ENCODE measurements at places on chromosomes 1 and 21. TPM values are rescaled to one million over a fixed set of nuclear protein-coding genes. Genes with fewer than 3 reads are reported as not detected.

DNA sequence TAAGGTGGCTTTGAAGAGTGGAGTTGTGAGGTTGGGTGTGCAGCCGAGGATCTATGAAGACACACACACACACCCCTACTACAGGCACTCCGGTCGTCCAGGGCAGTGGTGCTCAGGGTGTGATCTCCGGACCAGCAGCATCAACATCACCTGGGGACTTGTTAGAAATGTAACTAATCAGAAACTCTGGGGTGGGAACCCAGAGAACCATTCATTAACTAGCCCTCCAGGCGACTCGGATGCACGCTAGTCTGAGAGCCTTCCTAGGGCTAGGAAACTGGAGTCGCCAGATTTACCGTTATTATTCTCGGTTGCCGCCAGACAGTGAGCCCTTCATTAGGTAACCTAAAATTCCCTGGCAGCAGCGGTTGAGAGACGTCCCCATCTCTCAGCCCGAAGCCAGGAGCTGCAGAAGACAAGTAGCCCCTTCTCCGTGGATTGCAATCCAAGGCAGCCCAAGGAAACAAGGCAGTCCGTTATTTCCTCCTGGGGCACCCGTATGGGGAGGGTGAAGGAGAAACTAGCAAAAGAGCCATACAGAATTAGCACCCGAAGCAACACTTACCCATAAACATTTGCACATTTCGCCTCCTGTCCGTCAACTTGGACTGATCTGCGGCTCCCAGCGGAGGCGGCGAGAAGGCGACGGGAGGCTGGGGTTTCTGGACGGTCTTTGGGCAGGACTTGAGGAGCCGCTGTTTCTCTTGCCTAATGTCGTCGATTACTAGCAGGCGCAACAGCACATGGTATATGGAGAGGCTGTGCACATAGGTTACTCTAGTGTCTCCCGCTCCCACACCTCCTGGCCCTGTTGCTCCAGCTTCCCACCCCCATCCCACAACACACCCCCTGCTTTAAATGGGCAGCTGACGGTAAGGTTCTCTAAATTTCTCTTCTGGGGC is 2.9 kb upstream of the CCN1 start:
- peak; percentile 38 for DNase-seq

MPC2 gene
- total RNA-seq = 64.1 TPM

DNA sequence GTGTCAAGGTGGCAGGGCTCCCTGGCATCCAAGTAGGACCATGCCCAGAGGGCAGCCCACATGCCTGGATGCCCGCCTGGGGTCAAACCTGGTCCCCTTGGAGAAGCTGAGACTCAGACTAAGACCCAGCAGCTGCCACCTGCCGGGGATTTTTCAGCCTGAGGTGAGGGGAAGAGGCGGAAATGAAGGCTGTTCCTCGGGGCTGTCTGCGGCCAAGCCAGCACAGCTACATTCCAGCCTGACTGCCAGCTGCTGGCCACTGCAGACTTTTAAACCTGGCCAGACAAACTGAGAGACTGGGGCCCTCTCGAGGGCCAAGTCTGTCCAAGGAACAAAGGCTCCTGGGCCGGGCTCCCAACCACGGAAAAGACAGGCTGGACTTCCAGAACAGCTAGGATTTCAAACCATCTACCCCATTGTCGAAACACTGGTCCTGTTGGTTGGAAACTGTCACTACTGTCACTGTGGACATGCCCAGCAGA is 21.9 kb upstream of the PLEKHG5 start:
- DNase-seq = no peak

ERVH48-1 gene
- total RNA-seq = 0.55 TPM

- DNase-seq = no peak
Observed at GRCh38 chr1:232036181-232036933, 409.8 kb downstream of the DISC1 start.

DNA sequence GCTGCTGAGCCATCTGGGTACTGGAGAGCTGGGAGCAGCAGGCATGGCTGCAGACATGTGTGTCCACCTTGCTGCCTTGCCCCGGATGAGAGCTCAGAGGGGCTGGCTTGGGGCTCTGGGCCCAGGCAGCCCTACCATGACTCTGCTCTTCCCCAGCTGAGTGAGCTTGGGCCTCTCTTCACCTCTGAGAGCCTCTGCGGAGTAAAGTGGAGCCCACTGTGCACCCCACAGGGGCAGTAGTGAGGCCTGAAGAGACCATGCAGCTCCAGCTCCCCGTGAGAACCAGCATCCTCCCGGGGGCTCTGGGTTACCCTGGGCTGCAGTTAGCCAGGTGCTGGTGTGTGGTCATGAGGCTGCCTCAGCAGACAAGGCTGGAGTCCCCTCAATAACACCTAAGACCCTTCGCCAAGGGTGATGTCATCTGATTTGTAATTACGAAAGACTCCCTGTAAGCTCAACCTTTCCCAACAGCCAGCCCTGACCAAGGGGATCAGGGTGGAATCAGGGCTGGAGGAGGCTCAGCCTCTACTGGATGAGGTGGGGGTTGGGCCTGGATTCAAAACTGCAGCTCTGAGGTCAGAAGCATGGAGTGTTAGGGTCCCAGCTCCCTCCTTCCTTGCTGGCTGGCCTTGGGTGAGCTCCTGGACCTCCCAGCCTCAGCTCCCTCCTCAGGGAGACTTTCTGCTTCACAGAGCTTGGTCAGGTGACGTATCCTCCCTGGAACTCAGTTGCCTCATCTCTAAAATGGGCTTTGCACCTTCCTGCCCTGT is 308.0 kb downstream of the MATN1 start:
- no peak for DNase-seq

DNA sequence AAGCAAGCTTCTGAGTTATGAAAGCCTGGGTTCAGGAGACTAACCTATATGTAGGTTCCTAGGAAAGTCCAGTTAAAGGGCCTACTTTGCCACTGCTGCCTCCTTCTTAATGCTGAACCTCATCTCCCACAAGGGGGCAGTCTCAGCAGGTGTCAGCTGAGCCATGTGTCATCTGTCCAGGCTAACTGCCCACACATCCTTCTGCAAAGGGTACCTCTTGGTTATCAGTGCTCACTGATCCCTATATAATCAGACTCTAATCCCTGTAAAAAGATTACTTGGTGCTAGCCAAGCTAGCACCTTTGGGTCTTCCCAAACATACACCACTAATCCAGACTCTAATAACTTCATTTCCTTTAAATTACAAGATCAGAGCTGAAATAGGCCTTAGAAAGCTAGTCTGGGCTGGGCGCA is 9.0 kb downstream of the PRDX1 start:
- no peak for DNase-seq

DNA sequence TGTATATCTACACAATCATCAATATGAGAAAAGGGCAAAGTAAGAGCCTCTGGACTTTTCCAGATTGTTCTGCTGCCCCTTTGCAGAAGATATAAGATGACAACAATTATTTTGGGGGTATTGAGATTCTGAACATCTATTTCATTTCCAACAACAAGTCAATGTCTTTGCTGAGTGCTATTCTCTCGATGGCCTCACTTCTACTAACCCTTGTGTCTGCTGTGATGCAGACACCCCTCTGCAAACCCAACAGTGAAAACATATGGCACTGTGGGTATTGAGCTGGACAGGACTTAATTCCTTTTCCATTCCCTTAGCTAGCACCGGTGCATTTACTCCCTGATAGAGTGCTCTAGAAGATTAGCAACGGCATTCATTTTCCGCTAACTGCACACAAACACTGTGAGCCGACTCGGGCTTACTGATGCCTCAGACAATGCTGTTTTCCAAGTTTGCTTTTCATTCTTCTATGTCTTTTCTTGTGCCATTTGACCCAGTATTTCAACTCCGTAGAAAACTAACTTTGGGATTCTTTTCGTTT is 33.4 kb upstream of the SMYD2 start:
- DNase-seq = no peak

E2F2 gene
- 45.1 TPM for total RNA-seq

GRCh38 chr1:87212431-87213134 is 116.1 kb upstream of the LMO4 start:
- no peak for DNase-seq

GRCh38 chr1:54400329-54400728 is 5.9 kb downstream of the SSBP3 start:
- no peak for DNase-seq

KCNJ6 gene
- not detected for total RNA-seq

- no peak for DNase-seq
Observed at GRCh38 chr1:208616776-208617175, 372.6 kb upstream of the PLXNA2 start.

DNA sequence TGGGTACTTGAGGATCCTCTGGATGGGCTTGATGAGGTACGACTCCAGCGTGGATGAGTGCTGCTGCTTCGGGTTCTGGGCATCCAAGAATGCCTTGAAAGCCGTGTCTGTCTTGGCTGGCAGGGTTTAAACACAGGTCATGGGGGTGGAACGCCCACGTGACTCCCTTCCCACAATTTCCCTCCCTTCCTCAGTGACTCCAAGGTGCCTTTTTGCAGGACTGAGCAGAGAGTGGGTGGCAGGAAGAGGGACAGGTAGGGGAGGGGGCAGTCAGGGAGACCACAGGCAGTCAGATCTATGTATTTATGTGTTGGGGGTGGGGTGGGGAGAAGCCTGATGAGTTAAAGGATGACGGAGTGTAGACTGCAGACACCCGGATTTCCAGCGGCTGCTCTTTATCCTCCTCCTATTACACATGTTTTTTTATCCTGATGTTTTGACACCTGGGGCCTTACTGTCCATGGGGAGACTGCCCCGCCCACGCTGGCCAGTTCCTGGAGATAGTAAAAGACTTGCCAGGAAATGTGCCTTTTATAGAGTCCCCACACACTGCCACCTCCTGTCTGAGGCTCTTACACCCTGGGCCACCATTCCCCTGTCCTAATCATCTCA is 103.2 kb upstream of the KRTAP19-8 start:
- DNase-seq = no peak

GRCh38 chr1:67599085-67599484 is 85.9 kb upstream of the GADD45A start:
- no peak for DNase-seq

DNA sequence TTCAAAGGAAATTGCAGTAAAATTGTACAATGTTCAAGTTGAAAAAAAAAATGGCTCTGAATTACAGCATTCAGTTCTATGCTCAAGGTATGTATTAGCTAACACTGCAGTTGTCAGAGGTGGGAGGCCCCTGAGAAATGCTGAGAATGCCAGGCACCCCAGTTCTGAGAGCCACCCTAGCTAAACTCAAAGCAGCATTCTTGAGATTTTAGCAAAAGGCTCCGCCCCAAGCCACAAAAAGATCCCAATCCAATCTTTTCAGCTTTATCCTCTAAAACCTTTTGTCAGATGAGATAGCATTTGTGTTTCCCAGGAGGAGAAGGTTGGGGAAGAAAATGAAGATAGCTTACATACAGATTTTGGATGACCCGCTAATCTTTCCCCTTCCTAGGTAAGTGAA is 68.8 kb downstream of the SMYD2 start:
- DNase-seq = no peak

PROK1 gene
- total RNA-seq = not detected

DNA sequence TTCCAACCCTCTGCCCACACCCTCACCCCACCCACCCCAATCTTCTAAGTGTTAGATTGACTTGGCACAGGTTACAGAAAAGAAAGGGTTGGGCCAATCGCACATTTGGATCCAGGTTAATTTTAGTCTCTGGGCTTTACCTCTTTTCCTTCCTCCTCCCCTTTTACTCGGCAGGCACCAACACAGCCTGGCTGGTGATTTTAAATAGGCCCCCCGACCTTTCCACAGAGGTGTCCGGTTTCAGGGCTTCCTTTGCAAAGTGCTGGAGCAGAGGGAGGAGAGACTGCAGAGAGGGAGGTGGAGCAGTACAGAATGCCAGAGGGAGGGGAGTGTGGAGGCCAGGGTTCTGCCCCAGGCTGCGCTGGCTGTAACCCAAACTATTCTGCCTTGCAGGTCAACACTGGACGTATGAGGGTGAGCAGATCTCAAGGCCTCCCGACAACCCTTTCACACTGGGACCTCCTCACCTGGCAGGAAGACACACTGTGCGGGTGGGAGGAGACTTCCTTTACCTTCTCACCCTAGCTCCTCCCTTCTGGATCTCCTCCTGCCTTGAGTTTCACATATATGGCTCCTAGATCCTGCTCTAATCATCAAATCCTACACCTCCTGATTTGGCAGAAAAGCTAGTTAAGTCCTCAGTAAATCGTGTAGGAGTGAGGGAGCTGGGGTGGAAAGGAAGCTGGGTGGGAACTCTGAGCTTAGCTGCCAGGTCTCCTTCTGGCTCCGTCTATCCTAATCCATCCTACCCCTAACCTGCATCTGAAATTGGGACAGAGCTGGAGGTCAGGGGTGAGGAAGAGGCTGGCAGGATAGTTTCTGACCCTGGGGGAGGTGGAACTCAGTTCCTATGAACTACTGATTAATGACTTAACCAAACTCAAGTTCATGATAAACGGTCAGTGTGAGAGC is 2.4 kb downstream of the CA14 start:
- no peak for DNase-seq

- DNase-seq = peak; percentile 56
Observed at GRCh38 chr1:210292231-210292871, 36.4 kb upstream of the HHAT start.

ADPRS gene
- total RNA-seq = 30.7 TPM

GRCh38 chr1:153544453-153545066 is 1.0 kb downstream of the S100A4 start:
- no peak for DNase-seq

- no peak for DNase-seq
Observed at GRCh38 chr1:214633686-214634085, 30.7 kb downstream of the CENPF start.

DNA sequence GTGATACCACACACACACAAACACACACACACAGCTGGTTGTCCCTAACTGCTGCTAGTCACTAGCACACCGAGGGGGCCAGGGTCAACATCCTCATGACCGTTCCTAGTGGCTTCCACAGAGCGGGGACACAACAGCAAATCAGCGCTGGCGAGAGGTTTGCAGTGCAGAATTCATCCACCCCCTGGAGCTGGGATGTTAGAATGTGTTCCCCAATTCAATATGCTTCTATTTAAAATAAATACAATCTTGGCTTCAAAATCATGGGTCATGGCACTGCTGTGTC is 16.2 kb upstream of the C2CD2 start:
- DNase-seq = no peak

MRPL37 gene
- 71.8 TPM for total RNA-seq

OLFML2B gene
- total RNA-seq = 0.82 TPM
